Gastroesophageal sphincter (tissue), 4 donors: ENCODE measurements at places on chromosomes 11 and 22. TPM values are rescaled to one million over a fixed set of nuclear protein-coding genes. Genes with fewer than 3 reads are reported as not detected.
A peak's percentile ranks its signal among the peaks of the same experiment; 100 is the strongest.

GRCh38 chr11:124865181-124865901 lies at the start of gene ROBO3:
Gene ROBO3 (plus strand): TSS chr11:124865432. CDS start chr11:124865578, 146 bp downstream.
- no peak for ATAC-seq

DNA sequence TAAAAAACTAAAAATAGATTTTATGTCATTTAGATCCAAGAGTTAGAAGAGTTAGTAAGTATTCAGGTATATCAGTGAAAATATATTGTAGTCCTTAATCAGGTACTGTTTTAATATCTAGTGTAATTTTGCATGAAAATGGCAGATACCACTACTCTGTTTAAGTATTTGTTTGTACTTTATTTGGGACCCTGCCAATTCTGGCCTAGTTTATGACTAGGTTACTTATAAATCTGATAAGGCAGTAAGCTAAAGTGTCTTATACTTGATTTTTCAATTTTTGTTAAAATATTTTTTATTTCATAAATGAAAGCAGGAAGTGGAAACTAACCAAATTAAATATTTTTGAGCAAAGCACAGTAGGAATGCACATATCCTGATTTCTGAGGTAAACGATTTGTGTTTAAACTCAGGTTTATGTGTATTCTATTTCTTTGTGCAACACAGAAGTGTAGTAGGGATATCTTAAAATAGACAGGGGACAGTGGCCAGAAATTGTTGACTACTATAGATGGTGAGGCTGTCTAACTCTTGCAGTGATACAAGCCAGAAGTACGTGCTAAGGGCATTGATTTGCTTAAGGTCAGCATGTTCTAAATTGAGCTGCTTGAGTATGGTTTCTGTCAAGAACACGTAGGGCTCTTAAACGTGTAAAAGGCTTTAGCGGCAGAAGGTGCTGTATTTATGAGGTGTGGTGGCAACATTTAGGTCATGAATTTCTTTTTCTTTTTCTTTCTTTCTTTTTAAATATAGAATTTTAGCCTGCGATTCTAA lies 34.0 kb downstream of the HIPK3 start:
- ATAC-seq: peak; percentile 84

GRCh38 chr11:125940145-125940544 lies 5.7 kb upstream of the VSIG10L2 start:
- no peak for ATAC-seq

CDCA5 gene
- 0.81 TPM for total RNA-seq
